T-helper 1 cell treated with Interleukin-12 subunit alpha and Interleukin-12 subunit beta and Interleukin-4 antibody, amounts not matched to agents 30 ng/mL and 1 ng/mL, for 36 hours (primary cell): ENCODE measurements at places on chromosomes 16 and 17. TPM values are rescaled to one million over a fixed set of nuclear protein-coding genes. Genes with fewer than 3 reads are reported as not detected.

The TMEM114 gene
- not detected in 2 replicates for total RNA-seq

The C16orf82 gene
- not detected in 2 replicates for total RNA-seq

The TMED6 gene
- 2.4 and 3.3 TPM in 2 replicates for total RNA-seq

The DNAH2 gene
- total RNA-seq: not detected in 2 replicates

The KRTAP4-5 gene
- not detected in 2 replicates for total RNA-seq

The CCL4L2 gene
- total RNA-seq: 10.2 and 10.8 TPM in 2 replicates

The SLX4 gene
- total RNA-seq: 12.0 and 13.0 TPM in 2 replicates

The TMEM88 gene
- total RNA-seq: 1.6 TPM in 2 replicates

The XAF1 gene
- 432 and 434 TPM in 2 replicates for total RNA-seq

The TMEM204 gene
- 49.2 and 49.9 TPM in 2 replicates for total RNA-seq

The TM4SF5 gene
- 0.22 and 0.83 TPM in 2 replicates for total RNA-seq

The CDT1 gene
- 69.6 and 78.9 TPM in 2 replicates for total RNA-seq

The OR1F1 gene
- not detected in 2 replicates for total RNA-seq

The NPW gene
- total RNA-seq: 0.37 and 1.1 TPM in 2 replicates

The PIK3R6 gene
- 4.2 and 4.3 TPM in 2 replicates for total RNA-seq

The CDH5 gene
- total RNA-seq: not detected in 2 replicates

The MYOCD gene
- not detected in 2 replicates for total RNA-seq

The TEDC2 gene
- total RNA-seq: 19.0 and 19.6 TPM in 2 replicates

The SRL gene
- total RNA-seq: not detected in 2 replicates

The KRT31 gene
- total RNA-seq: not detected in 2 replicates

The SLFN14 gene
- total RNA-seq: 0.10 TPM in 1 of 2 replicates, not detected in the other

The NPIPB6 gene
- 1.3 and 1.4 TPM in 2 replicates for total RNA-seq

The COQ7 gene
- 12.2 and 14.8 TPM in 2 replicates for total RNA-seq

The IL34 gene
- total RNA-seq: 0.24 TPM in 1 of 2 replicates, not detected in the other

The MT1F gene
- 21.9 and 25.2 TPM in 2 replicates for total RNA-seq

The ESRP2 gene
- not detected in 2 replicates for total RNA-seq

The HS3ST2 gene
- total RNA-seq: not detected in 2 replicates

The PLA2G10 gene
- not detected in 2 replicates for total RNA-seq

The ARL5C gene
- not detected in 2 replicates for total RNA-seq

The HAP1 gene
- 0.05 TPM in 2 replicates for total RNA-seq

The PRR35 gene
- 0.10 TPM in 1 of 2 replicates, not detected in the other for total RNA-seq

The CARD14 gene
- total RNA-seq: not detected in 2 replicates

The BRIP1 gene
- 15.5 and 18.1 TPM in 2 replicates for total RNA-seq

The CHST5 gene
- total RNA-seq: not detected in 2 replicates

The RABEP2 gene
- 23.9 and 24.9 TPM in 2 replicates for total RNA-seq

The KREMEN2 gene
- not detected in 2 replicates for total RNA-seq

The LITAFD gene
- total RNA-seq: not detected in 2 replicates
